Hepatocyte (in vitro differentiated cells): ENCODE measurements at places on chromosomes 1 and 21. TPM values are rescaled to one million over a fixed set of nuclear protein-coding genes. Genes with fewer than 3 reads are reported as not detected.

- peak; percentile 42 for DNase-seq
Observed at GRCh38 chr1:93079685-93080141, 630 bp downstream of the MTF2 start.

GRCh38 chr1:229023651-229024300 is 247.1 kb upstream of the RAB4A start:
- no peak for DNase-seq

DNA sequence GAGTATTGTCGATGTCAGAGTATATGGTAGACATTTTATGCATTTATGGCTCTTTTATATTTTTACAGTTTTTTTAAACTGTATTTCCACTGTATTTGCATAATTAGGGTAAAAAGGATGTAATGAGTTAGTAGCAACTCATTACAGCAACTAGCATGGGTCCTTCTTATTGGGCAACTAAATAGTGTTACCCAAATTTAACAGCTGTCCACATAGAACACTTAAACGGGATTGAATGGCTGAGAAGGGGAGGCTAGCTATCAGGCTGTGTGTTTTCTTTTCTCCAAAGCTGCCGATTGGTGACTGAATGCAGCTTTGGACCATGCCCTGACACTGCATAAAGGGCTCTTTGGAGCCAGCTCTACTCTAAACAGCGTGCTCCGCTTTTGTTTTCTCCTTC is 75.4 kb downstream of the PTPRC start:
- DNase-seq: no peak

GRCh38 chr1:115089420-115090185 is at the start of gene TSPAN2:
TSS of gene TSPAN2 (minus strand) at chr1:115089503. CDS start at chr1:115089432, 71 bp downstream.
- DNase-seq: peak; percentile 70

DNA sequence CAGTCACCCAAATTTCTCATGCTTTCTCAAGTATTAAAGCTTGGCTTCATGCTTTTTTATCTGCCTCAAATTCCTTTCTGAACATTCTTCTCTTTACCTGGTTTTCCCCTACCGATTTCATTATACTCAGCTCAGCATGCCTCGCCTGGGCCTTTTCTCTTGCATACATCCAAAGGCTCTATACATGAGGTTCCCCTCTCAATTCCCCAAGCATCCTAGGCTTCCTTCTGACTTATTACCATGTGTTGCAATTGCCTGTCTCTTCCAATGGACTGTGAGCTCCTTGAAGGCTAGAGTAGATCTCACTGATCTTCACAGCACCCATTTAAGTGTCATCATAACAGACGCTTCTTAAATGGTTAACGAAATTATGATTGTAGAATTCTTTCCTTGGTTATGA is 24.1 kb upstream of the CYP4A22 start:
- no peak for DNase-seq

DNA sequence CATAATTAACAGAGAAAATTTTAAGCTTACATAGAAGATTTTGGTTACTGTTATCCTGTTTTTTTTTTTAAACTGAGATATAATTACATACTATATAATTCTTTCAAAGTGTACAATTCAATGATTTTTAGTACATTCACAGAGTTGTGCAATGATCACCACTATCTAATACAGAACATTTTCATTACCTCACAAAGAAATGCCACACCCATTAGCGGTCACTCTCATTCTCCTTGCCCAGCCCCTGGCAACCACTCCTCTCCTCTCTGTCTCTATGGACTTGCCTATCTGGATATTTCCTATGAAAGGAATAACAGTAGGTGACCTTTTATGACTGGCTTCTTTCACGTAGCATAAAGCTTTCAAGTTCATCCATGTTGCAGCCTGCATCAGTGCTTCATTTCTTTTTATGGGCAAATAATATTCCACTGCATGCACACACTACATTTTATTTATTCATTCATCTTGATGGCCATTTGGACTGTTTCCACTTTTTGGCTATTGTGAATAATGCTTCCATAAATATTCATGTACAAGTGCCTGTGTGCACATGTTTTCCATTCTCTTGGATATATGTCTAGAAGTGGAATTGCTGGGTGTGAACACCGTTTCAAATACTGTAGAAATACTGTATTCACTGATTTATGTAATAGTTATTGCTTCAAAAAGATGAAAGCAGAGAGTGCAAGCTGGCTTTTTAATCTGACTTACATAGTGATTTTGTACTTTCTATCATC is 26.5 kb downstream of the TAF5L start:
- no peak for DNase-seq

DNA sequence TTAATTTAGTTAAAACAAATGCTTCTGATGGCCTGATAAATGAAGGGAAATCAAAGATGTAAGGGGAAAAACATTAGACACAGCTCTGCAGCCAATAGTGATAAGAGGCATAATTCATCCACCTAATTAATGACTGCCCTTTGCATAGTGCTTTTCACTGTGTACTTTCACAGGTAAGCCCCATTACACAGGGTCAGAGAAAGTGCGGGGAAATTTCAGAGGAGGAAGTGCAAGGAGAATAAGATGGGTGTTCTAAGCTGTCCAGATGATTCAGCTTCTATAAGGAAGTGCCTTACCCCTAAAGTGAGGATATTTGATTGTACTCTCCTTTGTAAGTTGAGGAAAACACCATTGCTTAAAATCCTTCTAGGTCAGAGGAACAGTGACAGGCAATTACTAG is 88.0 kb downstream of the NR5A2 start:
- DNase-seq: peak; percentile 15

Gene MPZ
- 0.21 TPM in 1 of 2 replicates, not detected in the other for polyA plus RNA-seq

Gene ZFP69B
- polyA plus RNA-seq: 1.1 and 4.8 TPM in 2 replicates
